ENCODE measurements at places on chromosomes 3 and 15.

DNA sequence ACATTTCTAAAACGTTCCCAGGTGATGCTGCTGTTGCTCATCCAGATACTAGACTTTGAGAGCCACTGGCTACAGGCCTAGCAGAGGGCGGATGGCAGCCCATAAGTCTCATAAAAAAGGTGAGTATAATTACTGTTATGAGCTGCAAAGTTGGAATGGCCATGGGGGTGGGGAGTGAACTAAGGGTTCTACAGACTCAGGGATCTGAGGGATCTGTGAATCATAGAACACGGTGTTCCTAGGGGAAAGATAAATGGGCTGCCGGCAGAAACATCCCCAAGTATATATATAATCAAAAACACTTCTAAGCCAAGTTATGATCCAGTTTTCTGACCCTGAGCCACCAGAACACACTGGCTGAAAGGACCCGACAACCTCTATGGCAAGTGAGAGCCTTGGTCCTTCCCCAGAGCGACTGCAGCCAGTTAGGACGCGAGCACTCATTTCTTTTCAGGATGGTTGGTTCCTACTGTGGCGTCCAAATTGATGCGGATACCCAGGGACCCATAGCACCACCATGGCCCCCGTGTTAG lies 7.9 kb upstream of the SYNM start:
- DNase-seq = no peak

DNA sequence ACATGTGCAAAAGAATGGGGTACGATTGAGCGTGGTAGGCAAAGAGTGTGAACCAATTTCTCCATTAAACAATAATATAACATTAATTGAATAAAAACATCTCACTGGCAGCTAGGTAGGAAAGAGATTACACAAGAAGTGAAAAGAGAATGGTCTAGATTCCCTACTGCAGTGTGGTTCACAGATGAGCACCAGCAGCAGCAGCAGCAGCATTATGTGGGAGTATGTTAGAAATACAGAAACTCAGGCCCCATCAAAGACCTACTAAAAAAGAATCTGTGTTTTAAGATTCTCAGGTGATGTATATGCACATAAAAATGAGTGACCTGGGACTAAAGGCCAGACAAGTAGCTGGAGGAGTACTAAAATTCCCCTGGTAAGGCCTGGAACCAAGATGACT lies 118.2 kb downstream of the ADAM10 start:
- DNase-seq = no peak

DNA sequence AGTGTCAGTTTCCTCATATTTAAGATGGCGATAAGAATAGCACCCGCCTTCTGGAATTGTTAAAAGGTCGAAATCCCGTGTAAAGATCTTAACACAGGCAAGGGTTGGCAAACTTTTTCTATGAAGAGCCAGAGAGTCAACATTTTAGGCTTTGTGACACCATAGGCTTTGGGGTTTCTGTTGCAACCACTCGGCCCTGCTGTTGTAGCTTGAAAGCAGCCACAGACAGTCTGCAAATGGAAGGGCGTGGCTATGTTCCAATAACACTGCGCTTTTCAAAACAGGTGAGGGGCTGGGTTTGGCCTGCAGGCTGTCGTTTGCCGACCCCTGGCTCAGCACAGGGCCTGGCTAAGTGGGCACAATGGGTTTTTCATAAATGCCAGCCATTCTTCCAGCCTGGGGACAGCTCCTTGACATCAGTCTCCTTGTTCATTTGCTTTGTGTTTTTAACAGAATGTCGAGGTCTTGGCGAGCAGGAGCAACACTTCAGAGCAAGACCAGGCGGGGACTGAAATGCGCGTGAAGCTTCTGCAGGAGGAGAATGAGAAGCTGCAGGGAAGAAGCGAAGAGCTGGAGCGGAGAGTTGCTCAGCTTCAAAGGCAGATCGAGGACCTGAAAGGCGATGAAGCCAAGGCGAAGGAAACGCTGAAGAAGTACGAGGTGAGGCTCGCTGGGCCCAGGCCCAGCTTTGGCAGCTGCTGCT lies 75.2 kb upstream of the MYZAP start:
- DNase-seq = no peak

- DNase-seq = no peak
Measured at GRCh38 chr3:58058361-58059263, 50.4 kb downstream of the FLNB start.

DNA sequence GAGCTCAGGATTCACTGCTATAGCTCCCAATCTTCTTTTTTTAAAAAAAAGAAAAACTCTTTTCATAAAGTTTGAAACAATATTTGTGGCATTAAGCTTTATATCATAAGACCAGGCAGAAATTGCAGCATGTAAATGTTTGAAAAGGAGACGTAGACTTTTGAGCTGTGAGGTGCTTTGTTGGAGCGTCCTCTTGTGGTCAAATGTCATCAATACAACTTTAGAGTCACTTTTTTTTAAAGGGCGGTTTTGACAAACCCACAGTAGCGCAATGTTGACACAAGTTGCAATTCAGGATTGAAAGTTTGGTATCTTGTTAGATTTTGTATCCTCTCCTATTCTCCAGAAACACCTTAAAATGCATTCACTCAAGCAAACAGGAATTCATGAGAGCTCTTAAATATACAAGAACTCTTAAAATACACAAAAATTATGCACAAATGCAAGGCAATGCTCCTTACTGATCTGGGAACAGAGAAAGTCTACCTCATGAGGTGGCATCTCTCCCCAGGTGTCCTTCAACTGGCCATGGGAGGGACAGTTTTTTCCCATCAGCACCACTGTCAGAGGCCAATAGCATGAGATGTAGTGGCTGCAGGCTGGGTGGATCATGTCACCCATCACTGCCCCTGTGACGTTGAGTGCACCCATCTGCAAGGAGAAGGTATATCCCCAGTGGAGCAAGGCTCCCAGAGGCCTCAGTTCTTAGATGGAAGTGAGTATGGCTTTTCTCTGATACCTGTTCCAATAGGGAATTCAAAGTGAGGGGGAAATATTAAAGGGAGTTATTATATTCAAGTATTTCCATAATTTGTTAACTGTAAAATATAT lies 70.7 kb downstream of the ANXA2 start:
- no peak for DNase-seq

GRCh38 chr3:126393563-126393962 lies 1.1 kb upstream of the CFAP100 start:
- no peak for DNase-seq

DNA sequence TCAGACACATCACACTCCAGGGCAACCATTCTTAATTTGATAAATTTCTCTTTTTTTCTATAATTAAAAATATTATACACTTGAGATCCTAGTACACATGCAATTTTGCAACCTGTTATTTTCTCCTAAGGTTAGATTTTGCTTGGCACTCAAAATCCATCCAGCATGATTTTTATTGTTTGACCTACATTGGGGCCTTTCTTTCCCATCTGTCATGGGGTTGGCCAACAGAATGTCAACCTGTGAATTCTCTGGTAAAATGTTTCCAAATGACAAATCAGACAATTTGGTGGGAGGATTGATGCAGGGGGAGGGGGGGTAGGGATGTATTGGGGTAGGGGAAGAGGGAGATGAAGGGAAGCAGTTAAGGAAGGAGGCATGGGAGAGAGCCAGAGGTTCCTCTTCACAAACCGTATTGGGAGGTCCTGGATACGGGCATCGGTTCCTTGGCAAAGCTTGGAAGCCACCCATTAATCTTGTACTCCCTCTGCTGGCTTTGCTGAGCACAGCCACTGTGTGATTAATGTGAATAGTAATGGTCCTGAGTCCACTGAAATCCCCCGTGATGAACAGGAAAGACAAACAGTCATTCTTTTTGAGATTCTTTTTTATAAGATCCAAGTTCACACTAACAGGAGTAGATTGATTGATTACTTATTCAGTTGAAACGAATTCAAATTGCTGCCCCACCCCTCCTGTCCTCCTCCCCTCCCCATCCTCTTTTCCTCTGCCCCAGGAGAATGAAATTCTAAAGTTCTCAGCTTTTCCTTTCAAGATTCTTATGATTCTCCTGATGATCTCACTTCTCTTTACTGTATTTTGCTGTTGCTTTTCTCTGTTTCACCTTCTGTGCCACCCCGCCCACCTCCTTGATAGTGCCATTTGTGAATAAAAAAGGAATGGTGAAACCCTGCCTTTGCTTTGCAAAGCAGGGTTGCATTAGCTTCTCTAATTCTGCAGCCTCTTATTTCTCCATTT lies 82.2 kb upstream of the SLC25A26 start:
- DNase-seq = peak; percentile 1

- DNase-seq = no peak
Measured at GRCh38 chr3:139654637-139655365, 23.0 kb downstream of the NMNAT3 start.

DNA sequence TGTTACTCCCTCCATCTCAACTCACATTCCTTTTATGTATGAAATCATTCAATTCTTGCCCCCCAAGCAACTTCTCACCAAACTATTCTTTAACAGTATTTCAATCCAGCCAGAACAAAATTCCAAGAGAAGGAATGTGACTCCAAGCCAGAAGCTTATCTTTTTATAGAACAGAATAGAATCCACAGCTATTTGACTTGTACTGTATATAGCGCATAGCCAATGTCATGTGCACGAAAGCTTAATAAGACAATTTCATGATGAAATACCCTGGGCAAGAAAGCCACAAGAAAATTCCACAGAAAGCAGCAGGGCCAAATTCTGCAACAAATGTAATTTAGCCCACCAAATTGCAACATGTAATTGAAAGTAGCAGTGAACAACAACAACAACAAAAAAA lies 127.6 kb upstream of the UBE2E2 start:
- DNase-seq = no peak

GRCh38 chr15:85692873-85693272 lies 101.9 kb downstream of the KLHL25 start:
- no peak for DNase-seq

DNA sequence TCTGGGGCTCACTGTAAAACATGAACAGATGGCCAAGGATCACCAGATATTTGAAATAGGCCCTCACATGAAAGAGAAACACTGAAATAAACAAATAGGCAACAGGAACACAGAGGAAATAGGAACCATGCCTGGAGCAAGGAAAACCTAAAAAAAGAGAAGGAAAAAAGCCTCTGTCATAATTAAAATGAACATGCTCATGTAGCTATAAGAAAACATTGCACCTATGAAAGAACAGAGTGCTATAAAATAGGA lies 102.4 kb downstream of the RAB11A start:
- no peak for DNase-seq

DNA sequence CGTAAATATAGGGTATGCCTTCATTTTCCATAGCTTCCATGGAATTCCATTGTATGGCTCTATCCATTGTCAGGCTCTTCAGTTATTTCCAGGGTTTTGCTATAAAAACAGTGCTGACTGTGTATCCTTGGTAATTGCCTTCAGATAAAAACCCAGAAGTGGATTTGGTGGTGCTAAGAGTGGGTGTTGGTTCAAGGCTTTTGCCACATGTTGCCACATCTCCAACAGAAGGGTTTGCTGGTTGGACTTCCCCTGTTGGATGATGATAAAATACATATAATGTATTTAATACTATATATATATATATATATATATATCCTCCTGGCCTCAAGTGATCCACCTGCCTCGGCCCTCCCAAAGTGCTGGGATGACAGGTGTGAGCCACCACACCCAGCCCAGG lies 97.8 kb downstream of the FLNB start:
- no peak for DNase-seq

- DNase-seq = no peak
Measured at GRCh38 chr3:191253089-191253799, 54.2 kb downstream of the OSTN start.

DNA sequence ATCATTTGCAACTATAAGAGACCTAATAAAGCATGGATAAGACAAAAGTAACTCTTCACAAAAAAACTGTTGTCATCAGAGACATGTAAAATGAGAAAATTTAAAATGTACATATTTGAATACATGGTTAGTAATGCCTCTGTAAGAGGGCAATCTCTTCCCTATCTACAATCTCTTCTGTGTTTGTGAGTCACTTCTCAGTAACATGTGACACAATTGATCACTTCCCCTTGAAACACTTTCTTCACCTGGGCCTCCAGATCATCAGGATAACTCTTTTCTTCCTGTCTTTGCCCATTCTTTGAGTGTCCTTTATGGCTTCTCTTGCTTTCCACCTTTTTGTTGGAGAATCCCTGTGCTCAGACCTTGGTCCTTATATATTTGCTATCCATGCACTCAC lies 50.4 kb downstream of the TFDP2 start:
- DNase-seq = no peak

DNA sequence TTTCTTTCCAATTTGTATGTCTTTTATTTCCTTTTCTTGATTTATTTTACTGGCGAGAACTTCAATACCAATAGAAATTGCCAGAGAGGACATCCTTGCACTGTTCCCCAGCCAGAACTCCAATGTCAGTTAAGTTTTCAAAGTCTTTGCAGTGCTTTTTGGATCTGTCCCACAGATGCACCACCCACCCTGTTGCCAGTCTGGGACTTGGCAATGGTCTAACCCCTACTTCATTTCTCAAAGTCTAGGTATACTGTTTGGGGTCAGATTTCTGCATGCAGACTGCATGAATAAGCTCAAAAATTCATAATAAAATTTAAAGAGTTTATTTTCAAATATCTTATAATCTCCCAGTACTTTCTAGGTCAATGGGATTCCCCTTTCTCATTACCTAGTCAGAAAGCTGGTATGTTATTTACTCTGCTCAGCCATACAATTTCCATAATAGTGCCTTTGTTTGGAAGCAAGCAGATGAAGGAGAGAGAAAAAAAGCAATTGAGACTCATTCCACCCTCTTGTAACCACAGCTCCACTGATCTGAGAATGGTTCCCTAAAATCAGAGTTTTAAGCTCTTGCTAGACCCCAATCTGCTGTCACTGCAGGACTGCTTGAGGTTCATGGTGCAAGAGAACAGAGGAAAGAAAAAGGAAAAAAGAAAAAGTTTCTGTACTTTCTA lies 125.9 kb upstream of the PLXND1 start:
- DNase-seq = no peak

- DNase-seq = peak; percentile 19
Measured at GRCh38 chr3:179037351-179037750, 34.3 kb downstream of the ZMAT3 start.

GRCh38 chr3:153219146-153219545 lies 57.1 kb downstream of the RAP2B start:
- no peak for DNase-seq

DNA sequence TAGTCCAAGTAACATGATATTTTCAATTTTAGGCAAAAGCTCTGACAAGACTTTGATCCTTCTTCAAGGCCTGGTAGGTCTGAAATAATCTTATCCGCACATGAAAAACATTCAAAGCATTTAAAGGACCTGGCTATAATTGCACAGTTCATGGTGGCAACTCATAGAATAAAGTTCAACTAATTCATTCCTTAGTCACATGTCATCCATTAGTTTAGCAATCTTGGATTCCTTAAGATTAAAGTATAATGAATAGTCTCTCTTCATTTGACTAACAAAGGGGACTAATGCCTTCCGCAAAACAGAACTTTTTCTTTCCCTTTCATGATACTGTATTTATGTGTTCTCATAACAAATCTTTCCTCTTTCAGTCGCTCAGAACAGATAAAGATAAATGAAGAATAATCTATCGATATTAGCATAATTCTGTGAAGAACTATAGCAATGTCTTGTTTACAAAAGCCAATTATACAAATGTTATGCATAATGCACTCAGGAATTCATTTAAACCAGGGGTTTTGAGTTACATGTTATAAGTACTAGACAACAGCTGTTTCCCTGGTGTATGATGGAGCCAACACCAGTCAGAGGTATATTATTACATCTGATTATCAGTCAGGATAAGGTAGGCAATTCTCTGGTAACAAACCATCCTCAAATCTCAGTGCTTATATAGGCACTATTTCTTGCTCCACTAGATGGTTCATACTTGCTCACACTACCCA lies 172.5 kb downstream of the POTEB3 start:
- DNase-seq = no peak

- DNase-seq = no peak
Measured at GRCh38 chr15:79332824-79333510, 22.1 kb downstream of the TMED3 start.

- DNase-seq = no peak
Measured at GRCh38 chr3:159787794-159788205, 200.8 kb upstream of the IL12A start.

Data from hypothalamus (tissue), 51 donors.